Left renal cortex interstitium (tissue), 4 donors: ENCODE measurements at places on chromosomes 5 and 9. TPM values are rescaled to one million over a fixed set of nuclear protein-coding genes. Genes with fewer than 3 reads are reported as not detected.

Gene ARSI
- polyA plus RNA-seq = 5.3 TPM

GRCh38 chr9:112793213-112793810 lies 42.8 kb downstream of the SNX30 start:
- DNase-seq = no peak

Gene PIP5KL1
- 2.0 TPM for polyA plus RNA-seq

DNA sequence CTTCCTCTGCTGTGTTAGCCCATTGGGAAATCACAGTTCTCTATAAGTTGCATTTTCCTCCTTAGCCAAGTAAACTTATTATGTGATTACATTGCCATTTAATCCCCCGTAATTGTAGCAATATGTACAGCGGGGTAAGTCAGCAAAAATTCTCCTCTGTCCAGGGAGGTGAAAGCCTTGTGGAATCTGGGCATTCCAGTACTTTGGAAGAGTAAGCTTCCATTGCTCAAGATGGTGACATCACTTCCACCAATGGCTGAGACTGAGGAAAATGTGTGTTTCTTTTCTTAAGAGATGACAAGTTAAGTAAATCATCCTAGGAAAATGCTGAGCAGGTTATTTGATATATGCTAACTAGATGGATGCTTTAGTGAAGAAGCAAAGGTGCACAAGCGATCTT lies 436.7 kb downstream of the CETN3 start:
- DNase-seq = no peak

GRCh38 chr9:127679506-127679905 lies 27.3 kb upstream of the CFAP157 start:
- no peak for DNase-seq
